GM23338 (cell line): ENCODE measurements at places on chromosomes 11 and 22. TPM values are rescaled to one million over a fixed set of nuclear protein-coding genes. Genes with fewer than 3 reads are reported as not detected.

- no peak for DNase-seq
Measured at GRCh38 chr11:10331548-10332289, 26.8 kb downstream of the ADM start.

GRCh38 chr11:95308512-95309035, 77.6 kb upstream of the SESN3 start:
- no peak for DNase-seq

DNA sequence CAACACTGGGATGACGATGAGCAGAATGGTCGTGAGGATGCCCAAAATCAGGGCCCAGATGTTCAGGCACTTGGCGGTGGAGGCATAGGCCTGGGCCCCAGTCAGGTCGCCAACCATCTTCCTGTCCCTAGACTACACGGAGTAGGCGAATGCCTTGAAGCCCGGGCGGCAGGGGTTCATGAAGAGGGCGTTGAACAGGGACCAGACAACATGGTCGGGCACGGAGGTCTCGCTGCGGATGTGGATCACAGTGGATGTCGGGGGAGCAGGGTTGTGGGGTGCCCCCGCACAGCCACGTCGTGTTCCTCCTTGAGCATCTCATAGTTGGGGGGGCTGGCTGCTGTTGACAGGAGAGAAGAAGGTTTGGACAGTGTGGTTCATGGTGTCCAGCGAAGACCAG, 9.5 kb downstream of the MYEOV start:
- DNase-seq: no peak

DNA sequence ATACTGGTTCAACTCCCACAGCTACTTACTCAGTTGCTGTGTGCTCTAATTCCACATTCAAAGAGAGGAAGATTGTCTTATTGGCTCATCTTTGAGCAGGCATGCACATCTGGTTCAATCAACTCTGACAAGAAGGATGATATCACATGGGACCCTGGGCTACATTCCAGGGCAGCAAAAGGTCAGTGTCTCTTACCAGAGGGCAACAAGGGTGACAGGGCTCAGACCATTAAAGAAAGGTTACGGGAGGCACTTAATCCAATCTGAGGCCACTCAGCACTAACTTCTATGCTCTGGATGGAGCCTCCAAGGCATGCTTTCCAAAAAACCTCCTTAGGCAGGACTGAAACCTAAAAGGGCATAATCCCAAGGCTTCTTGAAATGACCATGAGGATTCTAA, 549.4 kb upstream of the API5 start:
- no peak for DNase-seq

- peak; percentile 10 for DNase-seq
Measured at GRCh38 chr11:128222245-128222884, 365.0 kb downstream of the ETS1 start.

DNA sequence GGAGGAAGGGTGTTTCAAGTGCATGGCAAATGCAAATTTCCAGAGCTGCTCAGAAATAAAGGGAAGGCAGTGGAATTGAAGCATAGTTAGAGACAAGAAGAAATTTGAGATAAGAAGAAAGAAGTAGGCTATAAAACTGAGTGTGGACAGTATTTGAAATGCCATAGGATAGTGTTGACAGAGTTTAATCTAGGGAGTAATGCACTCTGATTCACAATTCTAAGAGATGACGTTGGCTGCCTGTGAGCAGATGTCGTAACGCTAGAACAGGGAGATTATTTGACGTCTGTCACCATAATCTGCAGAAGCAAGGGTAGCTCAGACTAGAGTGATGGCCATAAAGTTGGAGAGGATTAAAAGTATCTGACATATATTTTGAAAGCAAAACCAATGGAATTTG, 389.9 kb upstream of the KIRREL3 start:
- DNase-seq: no peak

DNA sequence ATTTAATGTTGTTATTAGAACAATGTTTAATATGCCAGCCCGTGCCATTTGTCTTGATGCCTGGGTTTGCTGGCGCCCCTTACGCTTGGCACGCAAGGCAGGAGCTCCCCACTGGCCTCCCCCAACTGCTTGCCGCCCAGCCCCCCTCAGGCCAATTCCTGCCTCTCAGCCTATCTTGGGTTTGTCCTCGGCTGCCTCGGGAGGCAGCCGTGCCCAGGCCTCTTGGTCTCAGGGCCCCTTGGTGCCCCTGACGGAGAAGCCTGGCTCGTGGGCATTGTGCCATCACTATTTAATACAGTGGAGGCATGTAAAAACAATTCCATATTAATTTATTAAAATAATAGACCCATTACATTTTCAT, 119.8 kb downstream of the KCNQ1OT1 start:
- DNase-seq: no peak

GRCh38 chr11:133082841-133083488, 449.3 kb downstream of the OPCML start:
- DNase-seq: peak; percentile 83

GRCh38 chr11:45168366-45169130, 22.1 kb downstream of the PRDM11 start:
- peak; percentile 46 for DNase-seq

DNA sequence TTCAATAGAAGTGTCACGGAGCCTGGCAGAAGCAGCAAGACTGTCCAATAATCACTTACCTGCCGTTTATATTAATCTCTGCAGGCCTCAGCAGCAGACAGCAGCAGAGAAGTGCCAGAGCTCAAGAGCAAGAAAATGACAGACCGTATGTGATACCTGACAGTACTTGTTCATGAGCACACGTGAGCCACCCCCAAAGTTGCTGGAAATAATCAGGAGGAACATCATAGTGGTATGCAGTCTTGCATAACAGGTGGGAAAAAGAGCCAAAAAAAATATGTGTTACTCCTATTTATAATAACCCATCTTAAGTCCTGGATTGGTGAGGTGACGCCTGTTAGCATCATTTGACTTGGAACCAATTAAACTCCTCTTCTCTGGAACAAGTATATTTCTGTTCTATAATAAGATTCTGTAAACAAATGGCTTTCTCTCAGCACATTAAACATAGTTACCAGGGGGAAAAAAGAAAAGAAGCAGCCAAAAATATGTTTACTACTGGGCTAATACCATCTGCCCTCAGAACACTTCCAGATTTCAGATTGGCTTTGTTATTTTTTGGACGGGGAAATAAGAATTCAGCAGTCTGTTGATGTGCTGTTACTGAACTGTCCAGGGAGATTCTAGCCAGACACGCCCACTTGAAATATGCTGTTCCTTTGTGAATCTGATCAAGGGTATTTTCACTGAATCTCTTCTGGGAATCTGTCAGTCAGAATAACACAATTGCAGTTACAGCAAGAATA, 7.9 kb upstream of the SLN start:
- no peak for DNase-seq

- DNase-seq: no peak
Measured at GRCh38 chr11:73391665-73392064, 15.5 kb downstream of the RELT start.

DNA sequence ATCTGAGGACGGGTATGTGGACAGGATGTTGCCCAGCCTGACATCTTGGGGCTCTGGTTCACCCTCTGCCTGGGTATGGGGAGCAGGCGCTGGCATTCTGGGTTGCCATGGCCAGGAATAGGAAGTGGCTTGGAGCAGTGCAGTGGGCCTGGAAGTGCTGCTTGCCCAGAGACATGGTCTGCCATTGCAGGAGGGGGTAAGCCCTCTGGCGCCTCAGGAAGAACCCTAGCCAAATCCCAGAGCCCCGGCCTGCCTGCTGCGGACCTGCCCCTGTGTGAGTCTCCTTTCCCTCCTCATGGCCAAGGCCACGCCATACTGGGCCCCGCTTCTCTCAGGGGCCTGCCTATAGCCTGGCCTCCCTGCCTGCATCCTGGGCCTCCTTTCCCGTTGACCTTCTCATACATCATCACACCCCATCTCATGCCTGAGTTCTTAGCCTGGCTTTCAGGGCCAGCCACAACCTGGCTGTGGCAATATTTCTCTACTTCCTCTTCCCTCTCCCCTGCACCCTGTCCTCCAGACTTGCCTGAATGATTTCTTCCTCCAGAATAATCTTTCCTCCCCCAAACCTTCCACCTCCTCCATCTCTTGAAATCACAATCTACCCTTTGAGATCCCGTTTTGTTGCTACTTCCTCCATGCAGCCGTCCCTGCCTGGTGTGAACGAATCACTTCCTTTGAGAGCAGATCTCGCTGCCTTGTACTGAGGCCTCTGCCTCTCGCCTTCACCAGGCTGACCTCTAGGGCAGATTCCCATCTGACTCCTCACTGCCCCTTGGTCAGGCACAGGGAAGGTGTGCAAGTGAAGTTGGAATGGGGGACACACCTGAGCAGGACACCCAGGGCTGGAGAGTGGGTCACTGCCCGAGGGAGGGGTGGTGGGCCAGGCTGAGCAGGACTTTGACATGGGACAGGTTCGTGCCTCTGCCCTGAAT, 5.2 kb downstream of the CAPN5 start:
- DNase-seq: no peak

GRCh38 chr11:69832561-69833413, 13.6 kb upstream of the FGF3 start:
- DNase-seq: peak; percentile 56

- DNase-seq: no peak
Measured at GRCh38 chr22:20927940-20928572, 10.8 kb downstream of the CRKL start.

CHRM1 gene
- 0.30 and 0.44 TPM in 2 replicates for polyA plus RNA-seq

LDHAL6A gene
- polyA plus RNA-seq: 0.10 and 0.16 TPM in 2 replicates

HARBI1 gene
- 4.2 TPM in 2 replicates for polyA plus RNA-seq

KRTAP5-2 gene
- not detected in 2 replicates for polyA plus RNA-seq

RIMBP3B gene
- polyA plus RNA-seq: 0.09 and 0.21 TPM in 2 replicates

DRD4 gene
- polyA plus RNA-seq: 1.3 and 1.8 TPM in 2 replicates

MYBPC3 gene
- polyA plus RNA-seq: 0.24 TPM in 1 of 2 replicates, not detected in the other

DKK3 gene
- polyA plus RNA-seq: 14.8 and 16.8 TPM in 2 replicates
